ENCODE measurements at places on chromosomes 2 and 18.

GRCh38 chr2:159283529-159283928 is 3.0 kb downstream of the WDSUB1 start:
- DNase-seq = no peak

- DNase-seq = peak; percentile 64
These were observed 823 bp upstream of the GORASP2 start for GRCh38 chr2:170928036-170928823.

GRCh38 chr2:174623106-174623637 is 25.6 kb upstream of the WIPF1 start:
- no peak for DNase-seq

DNA sequence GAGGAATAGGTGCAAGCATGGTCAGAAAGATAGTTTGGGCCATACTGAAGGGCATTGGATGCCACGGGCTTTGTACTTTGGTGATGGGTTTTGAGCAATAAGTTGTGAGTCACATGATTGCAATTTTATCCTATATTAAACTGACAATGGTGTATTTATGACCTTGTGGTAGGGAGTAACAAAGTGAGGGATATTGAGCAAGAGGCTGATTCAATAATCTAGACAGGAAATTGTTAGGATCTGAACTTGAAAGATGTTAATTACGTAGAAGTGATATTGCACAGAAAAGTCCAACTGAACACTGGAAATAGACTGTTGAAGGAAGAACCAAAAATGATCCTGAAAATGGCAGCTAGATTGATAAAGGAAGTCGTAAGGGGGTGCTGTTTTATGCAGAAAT is 46.6 kb upstream of the TCF4 start:
- no peak for DNase-seq

DNA sequence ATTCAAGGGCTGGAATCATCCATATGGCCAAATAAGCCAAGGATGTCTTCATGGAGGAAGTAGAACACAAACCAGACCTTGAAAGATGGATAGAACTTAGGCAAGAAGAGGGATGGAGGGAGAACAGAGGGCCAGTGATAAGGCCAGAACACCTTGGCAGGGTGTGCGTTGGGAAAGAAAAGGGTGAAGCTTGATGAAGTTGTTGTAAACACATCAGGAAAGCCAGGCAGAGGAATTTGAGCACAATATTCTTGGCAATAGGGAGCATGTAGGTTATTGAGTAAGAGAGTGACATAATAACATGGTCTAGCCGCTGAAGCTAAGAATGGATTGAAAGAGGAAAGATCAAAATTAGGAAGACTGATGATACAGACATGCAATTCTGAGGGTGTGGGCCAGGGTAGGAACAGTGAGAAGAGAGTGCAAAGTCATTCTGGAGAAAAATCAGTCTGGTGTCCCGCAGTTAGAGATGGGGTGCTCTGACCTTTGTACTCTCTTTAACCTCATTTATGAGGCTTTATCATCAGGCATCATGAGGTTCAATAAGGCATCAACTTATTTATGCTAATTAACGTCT is 41.0 kb downstream of the SLC14A2 start:
- no peak for DNase-seq

GRCh38 chr2:202624133-202624532 is 10.6 kb upstream of the FAM117B start:
- DNase-seq = no peak

DNA sequence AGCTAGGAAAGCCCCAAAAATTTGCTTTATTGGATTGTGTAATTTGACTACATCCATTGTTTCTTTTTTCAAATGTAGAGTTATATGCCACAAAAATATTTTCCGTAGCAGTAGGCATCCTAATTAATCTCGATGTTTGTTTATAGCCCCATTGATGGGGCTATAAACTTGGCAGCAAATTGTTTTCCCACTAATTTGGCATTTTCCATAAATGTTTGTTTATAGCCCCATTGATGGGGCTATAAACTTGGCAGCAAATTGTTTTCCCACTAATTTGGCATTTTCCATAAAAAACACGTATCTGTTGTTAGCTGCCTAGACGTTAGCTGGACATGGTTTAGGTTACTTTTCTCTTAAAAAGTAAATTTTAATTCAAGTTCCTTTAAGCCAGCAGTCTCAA is 23.8 kb downstream of the MSH2 start:
- no peak for DNase-seq

DNA sequence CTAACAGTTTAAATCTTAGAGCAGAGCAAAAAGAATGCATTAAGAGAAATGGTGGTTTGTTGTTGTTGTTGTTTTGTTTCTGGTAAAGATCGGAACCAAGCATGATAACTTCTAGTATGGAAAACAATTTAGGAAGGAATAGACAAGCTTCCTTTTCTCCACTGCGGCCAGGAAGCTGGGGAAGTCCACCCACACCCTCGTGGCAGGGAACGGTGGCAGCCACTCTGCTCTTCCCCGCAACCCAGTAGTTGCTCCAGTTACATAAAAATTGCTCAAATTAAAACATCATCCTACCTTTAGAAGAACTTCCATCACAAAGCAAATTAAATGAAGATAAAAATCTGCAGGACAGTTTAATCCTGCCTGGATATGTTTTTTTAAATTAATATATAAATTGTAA is 113.0 kb downstream of the RBMS1 start:
- DNase-seq = peak; percentile 84

GRCh38 chr2:18498531-18498930 is 61.9 kb downstream of the RDH14 start:
- DNase-seq = no peak

DNA sequence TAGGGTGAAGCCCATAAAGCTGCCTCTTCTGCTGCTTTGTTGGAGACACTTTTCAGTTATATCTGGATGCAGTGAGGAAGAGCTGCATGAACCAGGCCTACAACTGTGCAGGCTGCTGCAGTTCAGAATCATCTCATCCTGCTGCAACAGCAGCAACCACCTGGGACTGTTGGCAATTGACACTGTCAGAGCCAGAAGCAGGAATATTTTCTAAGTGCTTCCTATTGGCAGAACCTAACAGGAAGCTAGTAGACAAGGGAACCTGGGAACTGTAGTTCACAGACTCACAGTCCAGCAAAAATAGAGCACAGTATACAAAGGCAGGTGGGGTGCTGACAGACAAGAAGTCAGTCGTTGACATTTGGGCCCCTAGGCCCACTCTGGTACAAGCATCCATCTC is 452.9 kb upstream of the SPRED2 start:
- DNase-seq = no peak

- DNase-seq = peak; percentile 66
These were observed 43.8 kb downstream of the CDH19 start for GRCh38 chr18:66560094-66560493.

- DNase-seq = no peak
These were observed 13.7 kb upstream of the SKOR2 start for GRCh38 chr18:47265197-47265596.

GRCh38 chr18:32072321-32072720 is 19.4 kb upstream of the RNF138 start:
- peak; percentile 58 for DNase-seq

- DNase-seq = no peak
These were observed 36.0 kb downstream of the GULP1 start for GRCh38 chr2:188327518-188328213.

- peak; percentile 72 for DNase-seq
These were observed 266.5 kb downstream of the HRH4 start for GRCh38 chr18:24726727-24727492.

DNA sequence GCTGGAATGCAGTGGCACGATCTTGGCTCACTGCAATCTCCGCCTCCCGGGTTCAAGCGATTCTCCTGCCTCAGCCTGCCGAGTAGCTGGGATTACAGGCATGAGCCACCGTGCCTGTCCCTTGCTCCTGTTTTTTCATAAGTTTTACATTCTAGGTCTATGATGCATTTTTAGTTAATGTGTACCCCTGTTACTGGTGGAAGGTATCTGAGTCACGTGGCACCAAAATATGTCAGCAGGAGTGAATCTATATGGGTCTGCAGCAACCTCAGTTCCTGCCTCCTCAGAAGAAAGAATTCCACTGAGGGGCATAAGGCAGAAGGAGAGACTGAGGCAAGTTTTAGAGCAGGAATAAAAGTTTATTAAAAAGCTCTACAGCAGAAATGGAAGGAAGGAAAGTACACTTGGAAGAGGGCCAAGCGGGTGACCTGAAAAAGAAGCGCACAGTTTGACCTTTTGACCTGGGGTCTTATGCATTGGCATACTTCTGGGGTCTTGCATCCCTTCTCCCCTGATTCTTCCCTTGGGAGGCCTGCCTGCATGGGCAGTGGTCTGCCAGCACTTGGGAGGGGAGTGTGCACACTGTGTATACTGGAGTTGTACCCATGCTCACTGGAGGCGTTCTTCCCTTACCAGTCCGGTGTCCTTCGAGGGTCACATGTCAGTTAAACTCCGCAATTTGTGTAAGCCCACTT is 1.1 kb upstream of the MFSD2B start:
- DNase-seq = no peak

DNA sequence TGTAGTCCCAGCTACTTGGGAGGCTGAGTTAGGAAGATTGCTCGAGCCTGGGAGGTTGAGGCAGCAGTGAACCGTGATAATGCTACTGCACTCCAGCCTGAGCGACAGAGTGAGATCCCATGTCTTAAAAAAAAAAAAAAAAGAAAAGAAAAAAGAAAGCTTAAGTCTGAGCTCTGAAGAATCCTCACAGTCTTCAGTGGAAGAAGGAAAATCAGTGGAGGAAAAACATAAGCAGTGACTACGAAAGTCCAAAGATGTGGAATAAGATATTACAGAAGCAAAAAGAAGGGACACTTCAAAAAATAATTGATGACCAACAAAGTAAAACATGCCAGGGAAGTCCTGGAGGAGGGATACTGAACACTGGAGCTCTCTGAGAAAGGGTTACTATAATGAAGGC is 2.8 kb upstream of the PCGF1 start:
- DNase-seq = no peak

GRCh38 chr2:70143314-70144150 is 47.3 kb downstream of the C2orf42 start:
- DNase-seq = peak; percentile 72

DNA sequence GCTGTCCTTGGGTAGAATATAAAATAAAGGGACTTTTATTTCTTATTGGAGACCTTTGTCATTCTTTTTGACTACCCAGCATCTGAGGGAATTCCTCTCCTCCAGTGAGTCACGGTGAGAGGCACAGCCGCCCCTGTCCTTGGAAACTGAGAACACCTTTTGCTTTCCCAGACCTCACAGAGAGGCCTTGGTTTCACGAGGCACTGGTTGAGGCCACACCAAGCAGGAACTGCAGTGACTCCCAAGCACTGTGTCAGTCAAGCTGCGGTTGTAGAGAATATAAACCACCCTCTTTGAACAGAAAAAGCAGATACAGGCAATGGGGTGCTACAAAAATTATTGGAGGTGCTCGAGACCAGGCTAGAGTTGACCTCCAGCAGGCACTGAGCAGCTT is 16.4 kb downstream of the PRKAG3 start:
- DNase-seq = no peak

DNA sequence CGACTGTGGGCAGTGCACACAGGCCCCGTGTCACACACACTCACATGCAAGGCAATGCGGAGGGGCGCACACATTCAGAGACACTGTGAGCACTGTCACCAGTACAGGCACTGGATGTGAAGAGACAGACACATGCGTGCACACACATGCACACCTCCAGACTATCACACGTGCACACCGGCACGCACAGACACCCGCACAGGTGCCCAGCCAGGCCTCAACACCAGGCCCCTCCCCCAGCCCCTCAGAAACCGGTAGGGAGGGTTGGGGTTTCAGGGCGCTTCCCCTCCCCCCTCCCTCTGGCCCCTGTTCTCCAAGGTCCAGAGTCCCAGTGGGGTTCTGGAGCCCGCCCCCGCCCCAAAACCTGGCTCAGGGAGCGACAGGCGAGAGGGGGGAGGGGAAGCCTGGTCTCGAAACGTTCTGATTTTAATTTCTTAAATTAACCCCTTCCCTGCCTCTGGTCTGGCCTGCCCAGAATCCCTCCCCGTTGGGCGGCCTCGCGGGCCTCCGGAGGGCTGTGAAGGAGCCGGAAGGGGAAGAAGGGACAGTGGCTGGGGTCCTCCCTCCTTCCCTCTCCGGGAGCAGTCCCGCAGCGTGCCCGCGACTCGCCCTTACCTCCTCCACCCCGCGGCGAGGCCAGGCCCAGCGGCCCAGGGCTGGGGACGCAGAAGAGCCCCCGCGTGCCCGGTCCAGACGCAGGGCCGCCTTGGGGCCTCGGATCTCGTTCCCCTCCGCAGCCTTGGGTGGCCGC is 558 bp downstream of the FBXO41 start:
- peak; percentile 4 for DNase-seq

DNA sequence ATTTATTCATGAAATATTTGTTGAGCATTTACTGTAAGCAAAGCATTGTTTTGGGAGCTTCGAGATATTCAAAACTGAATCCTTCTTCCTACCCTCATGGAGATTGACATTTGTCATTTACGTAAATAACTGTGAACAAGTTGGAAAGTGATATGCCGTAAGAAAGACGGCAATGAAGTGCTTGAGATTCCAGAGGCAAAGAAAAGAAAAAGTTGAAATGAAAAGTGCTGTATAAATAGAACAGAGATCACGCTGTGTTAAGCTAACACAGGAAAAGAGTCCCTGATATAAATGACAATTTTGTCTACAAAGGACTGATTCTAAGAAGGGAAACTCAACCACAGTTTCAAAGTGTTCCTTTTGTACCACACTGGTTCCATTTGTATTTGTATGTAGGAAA is 1.8 kb downstream of the CHRNA1 start:
- no peak for DNase-seq

GRCh38 chr2:193549661-193550060 is 1354.9 kb upstream of the TMEFF2 start:
- peak; percentile 34 for DNase-seq

- DNase-seq = no peak
These were observed 66.3 kb downstream of the RTTN start for GRCh38 chr18:70139138-70139537.

GRCh38 chr2:157015015-157015575 is 242.4 kb upstream of the GALNT5 start:
- no peak for DNase-seq

DNA sequence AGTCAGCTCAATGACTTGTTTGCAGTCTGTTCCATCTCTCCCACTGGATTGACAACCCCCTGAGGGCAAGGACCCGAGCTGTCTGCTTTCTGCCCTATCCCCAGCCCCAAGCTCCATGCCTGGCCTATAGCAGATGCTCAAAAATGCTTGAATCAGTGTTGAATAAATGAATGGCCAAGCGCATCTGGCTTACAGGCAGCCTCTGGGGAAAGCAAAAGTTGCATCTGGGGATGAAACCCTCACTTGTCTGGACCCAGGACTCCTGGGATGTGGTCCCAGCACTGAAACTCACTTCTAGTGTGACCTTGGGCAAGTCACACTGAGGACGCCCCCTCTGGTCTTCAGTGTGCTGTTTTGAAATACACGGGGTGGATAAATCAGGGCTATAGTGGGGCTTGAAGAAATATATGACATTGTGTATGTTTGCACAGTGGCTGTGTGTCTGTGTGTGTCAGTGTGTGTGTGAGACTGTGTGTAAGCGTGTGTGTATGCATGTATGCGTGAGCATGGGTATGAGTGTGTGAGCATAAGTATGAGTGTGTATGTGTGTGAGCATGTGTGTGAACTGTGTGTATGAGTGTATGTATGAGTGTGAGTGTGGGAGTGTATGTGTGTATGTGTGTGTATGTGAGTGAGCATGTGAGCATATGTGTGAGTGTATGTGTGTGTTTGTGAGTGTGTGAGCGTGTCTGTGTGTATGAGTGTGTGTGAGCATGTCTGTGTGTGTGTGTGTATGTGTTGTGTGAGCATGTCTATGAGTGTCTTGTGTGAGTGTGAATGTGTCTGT is 27.8 kb upstream of the TNS1 start:
- no peak for DNase-seq

All from suppressor macrophage (primary cell).